T-cell (primary cell): ENCODE measurements at places on chromosomes 11 and 22.

DNA sequence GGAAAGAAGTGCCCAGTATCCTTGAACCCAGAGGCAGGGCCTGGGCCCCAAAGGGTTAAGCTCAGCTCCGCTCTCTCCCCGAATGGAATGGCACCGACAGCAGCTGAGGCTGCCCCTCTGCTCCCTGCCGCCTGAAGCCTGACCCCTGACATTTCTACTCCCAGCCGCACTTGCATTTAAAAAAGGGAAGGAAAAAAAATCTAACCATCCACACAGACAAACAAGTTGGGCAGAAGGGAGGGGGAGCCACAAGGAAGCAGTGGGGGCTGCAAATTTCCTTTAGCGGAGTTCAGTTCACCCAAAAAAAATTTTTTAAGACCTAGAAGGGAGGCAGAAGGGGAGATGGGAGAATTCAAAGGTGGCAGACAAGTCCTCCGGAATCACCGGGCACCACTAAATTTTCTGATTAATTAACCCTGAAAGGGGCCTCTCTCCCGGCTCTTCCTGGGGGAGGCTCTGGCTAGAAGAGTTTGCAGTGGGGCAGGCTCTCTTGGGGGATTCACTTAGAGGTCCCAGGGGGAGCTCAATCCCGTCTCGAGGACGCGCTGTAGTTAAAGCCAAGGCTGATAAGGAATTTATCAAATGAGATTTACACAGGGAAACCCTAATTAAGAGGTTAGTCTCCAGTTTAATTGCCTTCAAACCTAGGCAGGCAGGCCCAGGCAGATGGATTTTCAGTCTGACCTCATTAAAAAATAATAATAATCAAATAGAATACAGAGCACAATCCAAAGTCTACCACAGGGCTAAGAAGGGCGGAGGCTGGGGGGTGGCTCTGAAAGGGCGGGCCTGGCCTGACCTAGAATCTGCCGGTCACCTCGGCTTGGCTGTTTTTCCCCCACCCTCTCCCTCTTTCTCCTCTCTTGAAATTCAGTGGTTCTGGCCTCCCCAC, 25.6 kb downstream of the MN1 start:
- H3K36me3 ChIP-seq: no peaks in the 10 kb centered on the region
- H3K4me3 ChIP-seq: no peak overlapping the region
- H3K4me1 ChIP-seq: no peaks in the 10 kb centered on the region
- no peaks in the 10 kb centered on the region for H3K27me3 ChIP-seq
- DNase-seq: no peak
- H3K27ac ChIP-seq: no peak overlapping the region

DNA sequence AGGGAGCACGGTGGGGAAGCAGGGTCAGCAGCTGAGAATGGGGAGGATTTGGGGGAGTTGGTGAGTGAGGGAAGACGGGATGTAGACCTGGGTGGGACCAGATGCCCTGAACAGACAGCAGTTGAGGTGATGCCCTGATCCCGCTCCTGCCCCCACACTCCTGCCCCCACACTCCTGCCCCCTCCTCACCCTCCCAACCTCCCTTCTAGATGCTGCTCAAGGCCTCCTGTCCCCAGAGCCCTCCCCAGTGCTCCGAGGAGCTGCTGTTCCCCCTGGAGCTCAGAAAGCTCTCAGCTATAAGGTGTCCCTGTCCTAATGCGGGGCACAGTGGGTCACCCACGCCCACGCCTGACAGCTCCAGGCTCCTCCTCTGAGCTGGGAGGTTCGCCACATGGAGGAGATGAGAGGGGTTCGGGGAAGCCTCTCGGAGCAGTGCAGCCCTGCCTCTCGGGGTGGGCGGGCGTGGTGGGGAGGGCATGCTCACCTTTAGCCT, 25.1 kb upstream of the TTLL12 start:
- no peaks in the 10 kb centered on the region for H3K4me1 ChIP-seq
- no peak for DNase-seq
- no peak overlapping the region for H3K27ac ChIP-seq
- H3K36me3 ChIP-seq: no peaks in the 10 kb centered on the region

GRCh38 chr11:22349491-22349890, 11.3 kb downstream of the SLC17A6 start:
- no peak overlapping the region for H3K27ac ChIP-seq
- peaks cover 2% of the 10 kb centered on the region for H3K27me3 ChIP-seq
- DNase-seq: no peak
- no peak overlapping the region for H3K4me3 ChIP-seq

DNA sequence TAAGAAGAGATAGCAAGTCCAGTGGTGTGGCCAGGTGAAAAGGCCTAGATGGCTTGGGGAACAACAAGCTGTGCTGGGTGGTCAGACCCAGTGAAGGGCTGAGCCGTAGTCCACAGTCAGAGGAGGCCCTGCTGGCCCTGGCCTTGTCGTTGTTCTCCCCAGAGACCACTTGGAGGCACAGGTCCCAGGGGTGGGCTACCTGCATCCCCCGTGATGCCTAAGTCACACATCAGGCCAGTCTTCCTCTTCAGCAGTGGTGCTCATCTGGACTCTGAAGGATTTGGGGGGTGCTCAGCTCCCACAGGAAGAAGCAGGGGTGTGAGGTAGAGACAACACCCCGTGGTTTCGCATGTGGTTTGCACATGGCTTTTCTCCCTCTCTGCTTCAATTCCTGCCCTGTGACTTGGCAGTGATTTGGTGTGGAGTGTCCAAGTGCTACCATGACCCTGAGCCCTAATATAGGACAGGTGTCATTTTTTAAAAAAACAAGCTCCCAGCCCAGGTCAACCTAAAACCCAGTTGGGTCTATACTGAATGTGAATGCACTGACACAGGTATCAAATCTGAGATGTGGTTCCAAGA, 51.0 kb downstream of the ALX4 start:
- DNase-seq: no peak
- H3K27ac ChIP-seq: no peak overlapping the region
- no peak overlapping the region for H3K4me3 ChIP-seq
- no peaks in the 10 kb centered on the region for H3K4me1 ChIP-seq

GRCh38 chr11:66287889-66288670, 863 bp downstream of the YIF1A start:
- H3K27me3 ChIP-seq: no peaks in the 10 kb centered on the region
- peak overlapping the region; percentile 72 for H3K27ac ChIP-seq
- peak overlapping the region; percentile 80 for H3K4me3 ChIP-seq

DNA sequence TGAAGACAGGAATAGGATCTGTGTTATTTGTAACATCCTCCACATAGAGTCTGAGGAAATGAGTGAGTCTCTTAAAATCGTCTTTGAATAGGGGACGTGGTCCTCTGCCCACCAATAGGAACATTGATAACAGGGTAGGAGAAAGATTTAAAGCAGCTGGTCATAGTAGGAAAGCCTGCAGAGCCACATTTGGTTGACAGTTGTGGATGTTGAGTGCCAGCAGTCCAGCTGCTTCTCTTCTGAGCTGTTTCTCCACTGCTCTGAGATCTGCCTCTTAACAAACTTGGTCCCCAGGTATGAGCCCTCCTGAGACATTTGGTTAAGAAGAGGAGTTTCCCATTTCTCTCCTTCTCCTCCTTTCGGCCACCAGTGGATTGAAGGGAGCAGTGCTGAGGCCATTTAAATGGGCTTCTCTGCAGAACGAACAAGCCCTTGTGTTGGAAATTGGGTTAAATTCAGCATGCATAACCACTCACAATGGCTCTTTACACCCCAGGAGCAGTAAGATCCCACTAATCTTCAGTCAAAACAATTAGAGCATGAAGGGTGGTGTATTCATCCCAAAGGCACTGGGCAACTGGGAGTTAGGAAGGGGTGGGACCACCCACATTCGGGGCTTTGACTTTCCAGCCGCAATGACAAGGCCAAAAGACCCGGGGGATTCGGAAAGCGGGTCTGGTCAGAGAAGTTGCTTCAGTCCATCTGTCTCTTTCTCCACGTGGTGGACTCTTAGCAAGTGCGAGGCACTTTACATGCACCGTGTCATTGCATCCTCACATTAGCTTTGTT, 32.3 kb downstream of the MIAT start:
- peaks cover 8% of the 10 kb centered on the region for H3K4me1 ChIP-seq
- peaks cover 20% of the 10 kb centered on the region for H3K36me3 ChIP-seq
- H3K27ac ChIP-seq: no peak overlapping the region
- no peaks in the 10 kb centered on the region for H3K27me3 ChIP-seq
- no peak overlapping the region for H3K4me3 ChIP-seq

DNA sequence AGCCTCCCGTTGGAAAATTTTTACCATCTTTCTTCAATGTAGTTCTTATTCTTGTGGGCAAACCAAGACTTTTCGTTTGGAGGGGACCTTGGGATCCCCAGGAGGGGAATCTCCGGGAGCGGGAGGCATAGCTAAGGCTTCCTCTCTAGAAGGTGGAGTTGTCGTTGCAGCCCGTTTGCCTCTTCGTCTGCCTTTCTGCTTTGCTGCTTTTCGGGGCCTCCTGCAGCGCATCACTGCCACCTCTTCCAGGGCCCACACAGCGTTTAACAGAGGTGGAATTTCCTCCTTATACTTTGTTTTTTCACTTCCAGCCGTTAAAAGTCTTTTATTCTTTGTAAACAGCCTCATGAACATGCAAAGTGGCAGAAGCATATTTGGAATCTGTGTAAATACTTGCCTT, 3.5 kb upstream of the IFITM3 start:
- H3K4me3 ChIP-seq: no peak overlapping the region
- H3K27ac ChIP-seq: no peak overlapping the region
- H3K27me3 ChIP-seq: no peaks in the 10 kb centered on the region
- no peak for DNase-seq
- H3K4me1 ChIP-seq: peaks cover 41% of the 10 kb centered on the region
- no peaks in the 10 kb centered on the region for H3K36me3 ChIP-seq
